ENCODE measurements at places on chromosomes 6 and 20. TPM values are rescaled to one million over a fixed set of nuclear protein-coding genes. Genes with fewer than 3 reads are reported as not detected.

- DNase-seq = no peak
Observed at GRCh38 chr6:119267126-119267905, 82.2 kb downstream of the MAN1A1 start.

GRCh38 chr6:33061987-33062386, 11.5 kb downstream of the HLA-DPA1 start:
- peak; percentile 62 for DNase-seq

- DNase-seq = no peak
Observed at GRCh38 chr20:59363101-59363500, 62.7 kb downstream of the EDN3 start.

GRCh38 chr20:46951405-46951804, 56.8 kb downstream of the EYA2 start:
- no peak for DNase-seq

DNA sequence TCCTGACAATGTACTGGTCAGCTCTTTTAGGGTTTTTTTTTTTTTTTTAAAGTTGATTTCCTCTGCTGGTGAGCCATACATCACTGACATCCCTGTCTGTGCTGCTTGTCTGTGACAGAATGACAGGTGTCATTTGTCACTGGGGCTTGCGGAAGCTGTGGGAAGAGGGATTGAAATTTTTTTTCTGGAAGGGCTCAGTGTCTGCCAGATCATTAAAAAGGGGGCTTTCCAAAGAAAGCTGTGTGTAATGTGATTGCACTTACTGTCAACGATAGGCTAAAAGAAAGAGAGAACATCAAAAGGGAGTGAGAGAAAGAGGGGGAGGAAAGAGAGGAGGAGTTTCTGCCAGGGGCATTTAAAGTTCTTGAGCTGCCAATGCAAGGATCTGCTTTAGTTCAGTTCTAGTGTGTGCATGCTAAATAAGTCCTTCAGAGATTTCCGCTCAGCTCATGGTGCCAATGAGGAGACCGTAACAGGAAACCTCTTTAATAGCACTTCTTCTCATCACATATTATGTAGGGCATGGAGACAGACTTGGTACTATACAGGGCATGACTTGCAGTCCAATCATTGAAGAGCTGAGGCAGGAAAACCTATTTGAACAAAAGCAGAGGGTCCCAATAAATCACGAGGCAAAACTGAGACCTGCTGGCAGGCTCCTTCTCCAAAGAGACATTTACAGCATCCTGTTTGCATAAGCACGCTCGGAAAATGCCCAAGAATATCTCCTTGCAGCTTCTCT, 177.2 kb downstream of the TSHZ2 start:
- no peak for DNase-seq

The LINC00237 gene
- total RNA-seq = not detected

The NKAIN4 gene
- not detected for total RNA-seq

The ESR1 gene
- not detected for total RNA-seq

The OXT gene
- not detected for total RNA-seq

The SLC22A1 gene
- total RNA-seq = 0.28 TPM

All from GM12878 (cell line).